Upper lobe of left lung (tissue), 6 donors: ENCODE measurements at places on chromosomes 11 and 22. TPM values are rescaled to one million over a fixed set of nuclear protein-coding genes. Genes with fewer than 3 reads are reported as not detected.

DBX1 gene
- total RNA-seq: not detected

EI24 gene
- total RNA-seq: 37.6 TPM

SCN4B gene
- total RNA-seq: 1.8 TPM

CSTPP1 gene
- total RNA-seq: 71.2 TPM

APOL6 gene
- 27.6 TPM for total RNA-seq

KRTAP5-7 gene
- total RNA-seq: 0.20 TPM

USP35 gene
- total RNA-seq: 7.8 TPM

MS4A15 gene
- total RNA-seq: 65.5 TPM

FJX1 gene
- total RNA-seq: 9.2 TPM

LIMK2 gene
- total RNA-seq: 78.7 TPM

DDIAS gene
- total RNA-seq: 1.3 TPM

SUSD2 gene
- total RNA-seq: 419 TPM

TSPAN18 gene
- total RNA-seq: 9.7 TPM

TTC38 gene
- total RNA-seq: 37.6 TPM

NAALAD2 gene
- total RNA-seq: 0.33 TPM

UBTFL1 gene
- total RNA-seq: not detected

COMMD9 gene
- total RNA-seq: 39.8 TPM

DSCAML1 gene
- total RNA-seq: 1.6 TPM

LGALS12 gene
- 0.61 TPM for total RNA-seq

OR5B21 gene
- not detected for total RNA-seq

HSPB2 gene
- 1.3 TPM for total RNA-seq

GPHA2 gene
- not detected for total RNA-seq

NAV2 gene
- 61.4 TPM for total RNA-seq

LMF2 gene
- 36.0 TPM for total RNA-seq

OR6A2 gene
- 0.10 TPM for total RNA-seq

GDPD4 gene
- total RNA-seq: not detected

TMEM86A gene
- total RNA-seq: 5.8 TPM

OMP gene
- total RNA-seq: 0.77 TPM

MYO18B gene
- total RNA-seq: not detected

TEX54 gene
- total RNA-seq: not detected

MS4A4A gene
- total RNA-seq: 48.2 TPM

C22orf31 gene
- not detected for total RNA-seq

OR51B5 gene
- total RNA-seq: not detected

PACS1 gene
- total RNA-seq: 54.0 TPM

IL18 gene
- total RNA-seq: 50.3 TPM

LSP1 gene
- 29.3 TPM for total RNA-seq

PCNX3 gene
- total RNA-seq: 52.2 TPM

LIPT2 gene
- total RNA-seq: 6.1 TPM

MMP8 gene
- 1.4 TPM for total RNA-seq

KCNK4 gene
- not detected for total RNA-seq

BID gene
- 10.5 TPM for total RNA-seq

APOL3 gene
- total RNA-seq: 41.5 TPM

CCDC15 gene
- total RNA-seq: 1.0 TPM

OR2AT4 gene
- total RNA-seq: not detected

TRPM5 gene
- not detected for total RNA-seq

FREY1 gene
- total RNA-seq: 1.5 TPM

ELFN2 gene
- total RNA-seq: 7.3 TPM

DDB1 gene
- total RNA-seq: 98.4 TPM

MAJIN gene
- total RNA-seq: not detected
